H4 (cell line): ENCODE measurements at places on chromosomes 16 and 17. TPM values are rescaled to one million over a fixed set of nuclear protein-coding genes. Genes with fewer than 3 reads are reported as not detected.

- DNase-seq = no peak
These were observed 136.2 kb upstream of the SALL1 start for GRCh38 chr16:51287121-51287755.

GRCh38 chr17:68513932-68514331 is 1.7 kb downstream of the PRKAR1A start:
- DNase-seq = no peak

GRCh38 chr16:66880288-66881013 is at the start of gene PDP2:
Gene PDP2 (plus strand): TSS chr16:66880515. CDS start chr16:66884285, 3,770 bp downstream.
- DNase-seq = peak; percentile 90

- peak; percentile 31 for DNase-seq
These were observed 744 bp upstream of the GGNBP2 start for GRCh38 chr17:36544044-36544306.

- DNase-seq = no peak
These were observed 139.1 kb downstream of the FTO start for GRCh38 chr16:53843084-53843483.

DNA sequence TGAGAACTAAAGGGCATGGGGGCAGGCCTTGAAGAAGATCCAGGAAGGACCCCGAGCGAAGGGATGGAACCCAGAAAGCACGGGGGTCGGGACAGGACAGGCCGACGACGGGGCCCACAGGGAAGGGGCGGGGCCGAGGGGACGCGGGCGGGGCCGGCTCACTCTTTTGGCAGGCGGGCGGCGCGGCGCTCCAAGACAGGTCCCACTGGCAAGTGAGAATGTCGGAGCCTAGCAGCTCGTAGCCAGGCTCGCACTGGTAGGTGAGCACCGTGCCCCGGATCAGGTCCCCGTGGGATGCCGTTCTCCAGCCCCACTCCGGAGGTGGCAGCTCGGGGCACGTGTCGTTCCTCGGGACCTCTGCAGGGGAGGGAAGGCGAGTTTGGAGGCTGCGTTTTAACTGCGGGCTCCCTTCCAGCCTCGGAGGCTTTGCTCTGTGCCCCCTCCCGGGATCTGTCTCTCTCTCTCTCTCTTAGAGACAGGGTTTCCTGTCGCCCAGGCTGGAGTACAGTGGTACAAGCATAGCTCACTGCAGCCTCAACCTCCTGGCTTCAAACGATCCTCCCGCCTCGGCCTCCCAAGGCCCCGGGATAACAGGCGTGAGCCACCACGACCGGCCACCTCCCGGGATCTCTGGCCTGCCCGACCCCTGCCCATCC is 13.7 kb upstream of the CDIPT start:
- no peak for DNase-seq

DNA sequence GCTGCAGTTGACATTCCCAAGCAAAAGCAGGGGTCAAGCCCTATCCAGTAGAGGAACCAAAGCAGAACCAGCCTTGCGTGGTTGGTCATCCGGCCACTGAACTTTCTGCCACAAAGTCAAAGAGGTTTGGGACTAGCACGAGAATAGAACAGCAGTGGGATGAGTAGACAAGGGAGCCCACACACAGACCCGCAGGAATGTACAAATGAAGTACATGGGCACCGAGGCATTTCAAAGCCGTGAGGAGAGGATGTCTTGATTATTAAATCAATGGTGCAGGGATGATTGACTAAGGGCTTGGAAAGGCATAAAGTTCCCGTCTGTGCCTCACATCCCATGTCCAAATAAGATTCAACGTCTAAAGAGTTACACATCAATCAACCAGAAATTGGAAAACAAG is 81.8 kb upstream of the TBC1D3K start:
- DNase-seq = no peak

DNA sequence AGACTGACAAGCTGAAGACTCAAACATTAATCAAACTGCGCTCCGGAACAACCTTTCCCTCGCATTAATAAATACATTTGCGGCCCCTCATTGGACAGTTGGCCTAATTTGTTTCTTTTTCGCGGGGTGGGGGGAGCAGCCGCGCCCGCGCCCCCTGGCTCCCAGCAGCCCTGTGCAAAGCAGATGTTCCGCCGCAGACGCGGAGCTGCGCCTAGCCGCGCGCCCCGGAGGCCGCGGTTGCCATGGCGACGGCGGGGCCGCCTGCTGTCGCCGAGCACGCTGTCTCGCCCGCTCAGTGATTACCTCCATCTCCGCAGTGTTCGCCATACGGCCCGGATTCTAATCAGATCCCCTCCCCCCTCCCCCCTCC is 25.5 kb downstream of the COPZ2 start:
- no peak for DNase-seq

DNA sequence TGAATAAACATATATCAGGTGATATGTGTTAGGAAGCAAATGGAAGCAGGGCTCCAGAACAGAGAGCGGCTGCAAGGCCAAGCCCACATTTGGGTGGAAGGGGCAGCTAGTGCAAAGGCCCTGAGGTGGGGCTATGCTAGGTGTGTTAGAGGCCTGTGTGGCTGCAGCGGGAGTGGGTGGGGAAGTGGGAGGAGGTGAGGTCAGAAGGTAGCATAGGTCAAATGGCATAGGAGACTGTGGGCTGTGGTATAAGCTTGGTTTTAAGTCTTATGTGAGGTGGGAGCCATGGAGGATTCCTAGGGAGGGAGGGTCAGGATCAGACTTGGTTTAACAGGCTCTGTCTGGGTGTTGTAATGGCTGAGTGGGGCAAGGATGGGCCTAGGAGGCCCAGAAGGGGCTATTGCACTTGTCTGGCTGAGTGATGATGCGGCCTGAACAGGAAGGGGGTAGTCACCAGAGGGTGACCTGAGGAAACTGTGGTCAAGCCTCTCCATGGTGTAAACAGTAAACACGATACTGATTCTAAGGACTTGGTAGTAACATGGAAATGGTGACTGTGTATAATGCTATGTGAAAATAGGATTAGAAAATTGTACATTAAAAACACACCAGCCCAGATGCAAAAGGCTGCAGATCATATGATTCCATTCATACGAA is 31.1 kb downstream of the RAI1 start:
- DNase-seq = peak; percentile 58

GRCh38 chr16:52976539-52977167 is 76.0 kb downstream of the CHD9NB start:
- peak; percentile 13 for DNase-seq

- no peak for DNase-seq
These were observed 1.1 kb upstream of the ZNF200 start for GRCh38 chr16:3235856-3236669.

DNA sequence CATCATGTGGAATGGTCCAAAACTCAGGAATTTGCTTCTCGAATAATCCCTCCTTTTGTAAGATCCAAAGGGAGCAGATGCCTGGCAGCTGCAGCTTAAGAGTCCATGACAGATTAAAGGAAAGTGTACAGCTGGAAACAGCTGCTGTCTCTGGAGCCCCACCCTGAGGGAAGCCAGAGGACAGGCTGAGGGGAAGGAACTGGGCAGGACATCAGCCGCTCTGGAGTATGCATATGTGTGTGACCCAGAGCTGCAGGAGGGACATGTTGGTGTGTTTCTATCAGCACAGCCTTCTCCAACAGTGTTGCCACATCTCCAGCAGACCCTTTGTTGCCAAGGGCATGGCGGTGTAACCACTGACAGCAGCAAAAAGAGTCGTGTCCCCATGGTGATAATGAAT is 46.2 kb downstream of the CYB561 start:
- DNase-seq = no peak

- no peak for DNase-seq
These were observed 107.5 kb downstream of the NOG start for GRCh38 chr17:56700919-56701420.

- DNase-seq = no peak
These were observed 17.0 kb upstream of the NTN1 start for GRCh38 chr17:9004132-9004960.

- DNase-seq = no peak
These were observed 26.0 kb upstream of the LASP1NB start for GRCh38 chr17:38899421-38899820.

DNA sequence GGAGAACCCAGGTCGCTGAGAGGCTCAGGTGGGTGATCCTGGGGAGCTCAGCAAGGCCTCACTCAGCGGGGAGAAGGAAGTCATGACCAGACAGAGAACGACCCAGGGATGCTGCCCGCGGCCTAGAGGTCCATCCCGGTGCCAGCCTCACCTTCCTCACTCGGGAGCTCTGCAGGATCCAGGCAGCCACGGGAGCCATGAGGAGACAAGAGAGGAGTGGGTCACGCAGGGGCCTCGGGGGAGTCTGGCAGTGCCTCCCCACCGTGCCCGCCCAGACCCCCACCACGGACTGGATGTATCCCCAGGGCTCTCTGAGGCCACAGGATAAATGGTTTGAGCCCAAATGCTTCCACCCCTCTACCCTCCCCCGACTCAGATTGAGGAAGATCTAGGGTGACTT is 10.7 kb downstream of the ATP2A3 start:
- DNase-seq = no peak

DNA sequence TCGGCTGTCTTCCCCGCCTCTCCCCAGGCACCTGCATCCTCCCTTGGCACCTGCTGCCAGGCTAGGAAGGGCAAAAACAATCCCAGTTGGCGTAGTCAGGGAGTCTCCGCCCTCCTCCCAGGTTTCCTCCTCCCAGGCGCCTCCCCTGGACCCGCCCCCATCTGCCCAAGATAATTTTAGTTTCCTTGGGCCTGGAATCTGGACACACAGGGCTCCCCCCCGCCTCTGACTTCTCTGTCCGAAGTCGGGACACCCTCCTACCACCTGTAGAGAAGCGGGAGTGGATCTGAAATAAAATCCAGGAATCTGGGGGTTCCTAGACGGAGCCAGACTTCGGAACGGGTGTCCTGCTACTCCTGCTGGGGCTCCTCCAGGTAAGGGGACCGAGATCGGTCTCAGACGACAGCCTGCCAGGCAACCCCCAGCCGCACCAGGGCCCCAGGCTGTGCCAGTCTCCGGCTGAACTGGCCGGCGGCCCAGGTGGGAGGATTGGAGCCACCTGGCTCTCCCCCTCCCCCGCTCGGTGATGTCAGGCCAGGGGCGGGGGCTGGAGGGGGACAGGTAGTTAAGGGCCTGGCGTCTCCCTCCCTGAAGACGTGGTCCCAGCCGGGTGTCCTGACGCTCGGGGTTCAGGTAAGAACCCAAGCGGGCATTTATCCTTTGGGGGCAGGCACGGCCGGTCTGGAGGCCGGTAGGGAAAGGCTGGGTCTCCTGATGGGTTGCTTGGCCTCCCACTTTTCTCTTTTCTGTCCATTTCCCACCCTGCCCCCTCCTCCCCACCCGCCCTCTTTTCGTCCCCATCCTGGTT is at the start of gene GRB7:
GRB7 (plus strand) TSS at position 179 of the 808 bp plus-strand sequence. CDS start 4,364 bp downstream, outside the sequence.
- DNase-seq = no peak

DNA sequence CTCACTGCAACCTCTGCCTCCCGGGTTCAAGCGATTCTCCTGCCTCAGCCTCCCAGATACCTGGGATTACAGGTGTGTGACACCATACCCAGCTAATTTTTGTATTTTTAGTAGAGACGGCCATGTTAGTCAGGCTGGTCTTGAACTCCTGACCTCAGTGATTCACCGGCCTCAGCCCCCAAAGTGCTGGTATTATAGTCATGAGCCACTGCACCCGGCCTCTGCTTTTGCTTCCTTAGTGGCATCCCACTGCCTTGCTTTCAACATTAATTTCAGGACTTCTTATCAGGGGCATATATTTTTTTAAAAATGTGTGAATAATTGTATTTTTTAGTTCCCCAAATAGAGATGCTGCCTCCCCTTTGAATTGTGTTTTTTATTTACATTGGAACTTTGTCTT is 98.8 kb downstream of the SYCE1L start:
- no peak for DNase-seq

DNA sequence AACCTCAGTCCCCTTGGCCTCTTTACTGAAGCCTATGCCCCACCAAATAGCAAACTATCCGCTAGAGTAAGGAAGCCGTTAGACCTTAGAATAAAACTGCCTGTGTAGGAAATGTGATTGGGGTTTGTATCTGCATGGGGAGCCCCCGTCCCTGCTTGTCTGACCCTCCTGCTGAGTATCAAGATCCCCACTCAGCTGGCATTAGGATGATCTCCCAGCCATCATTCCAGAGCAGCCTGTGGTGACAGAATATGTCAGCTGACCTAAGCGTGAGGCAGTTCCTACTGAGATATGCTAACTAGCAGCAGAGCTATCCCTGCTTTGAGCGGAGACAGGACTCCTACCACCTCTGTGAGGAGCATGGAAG is 645 bp upstream of the GFOD2 start:
- DNase-seq = peak; percentile 30

DNA sequence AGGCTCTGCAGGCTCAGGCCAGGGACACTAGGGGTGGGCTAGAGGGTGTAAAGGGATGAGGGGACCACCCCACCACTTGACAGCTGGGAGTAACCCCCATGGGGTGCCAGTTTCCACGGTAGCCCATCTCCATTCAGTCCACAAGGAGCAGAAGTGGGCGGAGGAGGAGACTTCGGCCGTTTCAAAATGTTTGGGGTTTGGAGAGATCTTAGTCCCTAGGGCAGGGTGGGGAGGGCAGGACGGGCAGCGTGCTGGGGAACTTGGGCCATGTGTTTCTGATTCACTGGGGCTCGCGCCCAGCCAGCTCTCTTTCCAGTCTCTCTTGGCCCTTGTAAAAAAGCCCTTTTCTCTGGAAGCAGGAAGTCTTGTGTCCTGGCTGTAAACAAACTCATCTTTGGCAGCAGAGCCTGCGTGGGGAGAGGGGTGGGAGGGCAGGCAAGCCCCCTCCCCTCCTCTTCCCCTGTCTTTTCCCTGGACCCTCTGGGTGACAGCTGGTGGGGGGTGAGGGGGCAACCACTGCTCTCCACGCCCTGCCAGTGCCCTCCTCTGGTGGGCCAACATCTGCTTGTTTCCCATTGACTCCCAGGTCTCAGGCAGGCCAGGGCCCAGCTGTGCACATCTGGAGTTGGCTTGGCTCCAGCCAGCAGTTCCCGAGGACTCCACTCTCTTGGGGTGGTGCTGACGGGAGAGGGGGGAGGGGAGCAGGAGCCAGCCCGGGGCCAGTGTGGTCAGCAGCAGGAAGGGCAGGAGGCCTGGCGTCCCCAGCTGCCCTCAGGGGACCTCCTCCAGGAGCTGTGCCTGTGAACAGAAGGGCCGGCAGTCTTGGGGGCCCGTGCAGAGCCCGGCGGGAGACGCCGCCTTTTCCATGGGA is 8.1 kb downstream of the CYGB start:
- DNase-seq = peak; percentile 86

- DNase-seq = no peak
These were observed 303.8 kb downstream of the SEC14L1 start for GRCh38 chr17:77444628-77444983.

- DNase-seq = no peak
These were observed 1.3 kb upstream of the ACTG1 start for GRCh38 chr17:81513753-81514488.

The BEAN1 gene
- 0.29 and 0.89 TPM in 2 replicates for total RNA-seq

The OR3A3 gene
- total RNA-seq = not detected in 2 replicates

The KRT33A gene
- total RNA-seq = not detected in 2 replicates

The CBX1 gene
- 110 and 116 TPM in 2 replicates for total RNA-seq

The HES7 gene
- total RNA-seq = 0.14 TPM in 1 of 2 replicates, not detected in the other

The AANAT gene
- not detected in 2 replicates for total RNA-seq

The PABPN1L gene
- not detected in 2 replicates for total RNA-seq

The ZSCAN10 gene
- not detected in 2 replicates for total RNA-seq

The KRTAP9-6 gene
- not detected in 2 replicates for total RNA-seq

The TBC1D3D gene
- not detected in 2 replicates for total RNA-seq

The IRF8 gene
- 1.7 and 1.9 TPM in 2 replicates for total RNA-seq

The SNAI3 gene
- total RNA-seq = 0.27 and 0.62 TPM in 2 replicates

The TBC1D3 gene
- total RNA-seq = not detected in 2 replicates

The VWA3A gene
- total RNA-seq = not detected in 2 replicates

The EVI2A gene
- 4.8 and 7.7 TPM in 2 replicates for total RNA-seq
